Activated CD4-positive, alpha-beta memory T cell treated with anti-CD3 and anti-CD28 coated beads, Interleukin-2, amount 10 ng/mL, durations not matched to agents 7 days and 5 days (primary cell): ENCODE measurements at places on chromosomes 6 and 20. TPM values are rescaled to one million over a fixed set of nuclear protein-coding genes. Genes with fewer than 3 reads are reported as not detected.

The MAP7 gene
- total RNA-seq, result 1.8 TPM

The ARHGAP18 gene
- total RNA-seq, result 18.0 TPM

The PTCHD4 gene
- not detected for total RNA-seq

The LST1 gene
- total RNA-seq, result 69.8 TPM

The ULBP1 gene
- total RNA-seq, result 2.1 TPM

The BFSP1 gene
- total RNA-seq, result 3.2 TPM

The DYNLRB1 gene
- total RNA-seq, result 107 TPM

The SIRPB1 gene
- 5.1 TPM for total RNA-seq

The C2 gene
- total RNA-seq, result 0.45 TPM

The MICB gene
- 62.9 TPM for total RNA-seq

The ZC2HC1B gene
- not detected for total RNA-seq

The CDSN gene
- total RNA-seq, result not detected

The GHRH gene
- not detected for total RNA-seq

The PPP1R16B gene
- total RNA-seq, result 113 TPM

The C6orf15 gene
- total RNA-seq, result not detected

The DEF6 gene
- total RNA-seq, result 201 TPM

The SLC17A3 gene
- total RNA-seq, result 0.15 TPM

The ASIP gene
- total RNA-seq, result not detected

The KCTD20 gene
- total RNA-seq, result 63.6 TPM

The VSTM2L gene
- 0.20 TPM for total RNA-seq

The CLPSL2 gene
- total RNA-seq, result not detected

The SAPCD1 gene
- total RNA-seq, result 10.7 TPM

The APCDD1L gene
- not detected for total RNA-seq

The TBXT gene
- total RNA-seq, result not detected
